DMS 273 treated with DMSO at 0.1 percent for 48 hours (cell line): ENCODE measurements at places on chromosomes 13 and 19.

DNA sequence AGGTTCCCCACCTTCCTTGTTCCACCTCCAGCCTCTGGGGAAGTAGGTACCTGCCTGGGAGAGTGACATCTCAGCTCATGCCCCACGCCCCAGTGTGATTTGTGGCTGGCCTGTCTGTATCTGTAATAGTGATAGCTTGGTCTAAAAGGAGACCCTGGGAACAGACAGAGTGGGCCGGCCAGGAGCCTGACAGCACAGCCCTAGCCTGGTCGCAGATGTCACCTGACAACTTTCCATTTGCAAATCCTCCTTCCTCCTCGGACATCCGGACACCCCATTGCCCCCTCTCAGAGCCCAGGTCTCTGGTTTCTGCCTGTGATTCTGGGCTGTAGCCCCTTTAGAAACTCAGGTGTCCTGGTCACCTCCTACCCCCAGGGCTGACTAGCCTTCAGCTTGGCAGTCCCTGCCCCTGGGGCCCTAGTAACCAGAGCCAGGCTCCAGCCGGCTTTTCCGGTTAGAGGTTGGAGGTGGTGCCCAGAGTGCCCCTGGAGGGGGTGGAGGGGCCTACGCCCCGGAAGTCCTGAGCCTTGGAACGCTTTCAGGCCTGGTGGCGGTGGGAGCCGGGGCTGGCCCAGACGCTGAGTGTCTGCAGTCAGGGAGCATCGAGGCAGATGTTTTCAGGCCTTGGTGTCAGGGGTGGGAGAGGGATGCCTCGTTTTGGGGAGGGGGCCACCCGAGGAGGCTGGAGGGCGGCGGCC lies 6.5 kb downstream of the LRRC8E start:
- DNase-seq, result no peak

GRCh38 chr13:29103065-29103800 lies 283.1 kb downstream of the MTUS2 start:
- DNase-seq, result no peak

- no peak for DNase-seq
Measured at GRCh38 chr13:89029062-89029461, 1357.9 kb downstream of the SLITRK5 start.

- no peak for DNase-seq
Measured at GRCh38 chr19:47056411-47056810, 8.0 kb upstream of the TMEM160 start.

DNA sequence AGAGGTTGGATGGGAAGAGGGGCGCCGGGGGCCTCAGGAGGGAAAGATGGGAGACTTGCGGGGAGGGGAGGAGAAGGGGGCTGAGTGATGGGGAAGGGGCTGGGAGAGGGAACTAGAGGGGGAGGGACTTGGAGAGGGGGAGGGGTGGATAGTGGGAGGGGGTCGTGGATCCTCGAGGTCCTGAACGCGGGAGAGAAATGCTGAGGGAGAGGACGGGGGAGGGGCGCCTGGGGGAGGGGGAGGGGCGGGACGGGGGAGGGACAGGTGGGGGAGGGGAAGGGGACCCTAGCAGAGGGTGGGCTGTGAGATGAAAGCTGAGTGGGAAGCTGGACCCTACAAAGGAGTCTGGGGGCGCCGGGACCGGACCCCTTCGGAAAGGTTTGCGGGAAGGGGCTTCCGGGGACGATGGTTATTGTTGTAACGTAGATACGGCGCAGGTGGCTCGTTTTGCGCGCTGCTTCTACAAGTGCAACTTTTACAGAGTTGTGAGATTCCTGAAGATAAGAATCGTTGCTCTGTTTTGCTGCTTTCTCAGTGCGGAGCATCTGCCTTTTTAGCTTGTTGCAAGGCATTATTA lies 418 bp downstream of the ZNF444 start:
- DNase-seq, result no peak

DNA sequence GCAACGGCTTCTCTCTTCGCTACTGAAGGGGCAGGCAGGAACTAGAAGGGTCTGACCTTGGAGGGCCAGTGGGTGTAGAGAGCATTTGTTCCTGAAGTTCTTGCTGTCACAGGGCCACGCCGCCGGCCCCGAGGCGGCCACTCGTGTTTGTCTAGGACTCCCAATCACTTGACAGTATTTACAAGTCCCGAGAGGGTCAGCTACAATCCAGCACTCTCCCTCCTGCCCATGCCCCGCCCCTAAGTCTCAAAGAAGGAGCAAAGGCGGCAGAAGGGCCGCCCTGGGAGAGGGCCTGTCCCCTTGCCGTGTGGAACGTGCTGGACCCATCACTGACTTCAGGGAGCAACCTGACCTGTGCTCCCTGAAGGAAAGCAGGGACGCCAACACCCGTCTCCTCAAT lies 118.5 kb downstream of the STK24 start:
- no peak for DNase-seq

- no peak for DNase-seq
Measured at GRCh38 chr13:83311886-83312577, 570.2 kb downstream of the SLITRK1 start.

DNA sequence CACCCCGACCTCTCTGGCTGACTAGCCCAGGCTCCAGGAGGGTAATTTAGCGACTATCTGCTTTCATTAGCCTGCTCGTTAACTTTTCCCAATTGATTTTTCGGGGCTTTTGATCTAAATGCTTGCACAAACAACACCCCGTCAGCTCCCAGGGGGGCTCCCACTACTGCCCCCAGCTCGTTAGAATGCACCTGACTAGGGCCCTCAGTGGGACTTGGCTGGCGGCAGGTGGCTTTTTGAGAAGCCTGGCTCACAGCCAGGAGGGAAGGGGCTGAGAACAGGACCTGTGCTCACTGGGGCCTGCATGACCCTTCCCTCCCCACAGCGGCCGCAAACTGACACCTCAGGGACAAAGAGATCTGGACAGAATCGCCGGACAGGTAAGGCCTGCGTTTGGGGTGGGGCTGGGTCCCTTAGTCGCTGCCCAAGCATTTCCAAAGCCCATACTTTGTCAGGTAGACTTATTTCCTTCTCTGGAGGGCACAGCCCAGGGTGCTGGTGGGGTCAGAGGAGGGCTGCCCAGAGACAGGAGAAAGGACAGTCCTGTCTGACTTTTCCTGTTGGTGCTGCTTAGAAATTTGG lies 7.6 kb upstream of the CD79A start:
- no peak for DNase-seq
